ENCODE measurements at places on chromosomes 4 and X.
A peak's percentile ranks its signal among the peaks of the same experiment; 100 is the strongest.

- no peak for DNase-seq
Measured at GRCh38 chr4:71595576-71596108, 188.2 kb downstream of the GC start.

DNA sequence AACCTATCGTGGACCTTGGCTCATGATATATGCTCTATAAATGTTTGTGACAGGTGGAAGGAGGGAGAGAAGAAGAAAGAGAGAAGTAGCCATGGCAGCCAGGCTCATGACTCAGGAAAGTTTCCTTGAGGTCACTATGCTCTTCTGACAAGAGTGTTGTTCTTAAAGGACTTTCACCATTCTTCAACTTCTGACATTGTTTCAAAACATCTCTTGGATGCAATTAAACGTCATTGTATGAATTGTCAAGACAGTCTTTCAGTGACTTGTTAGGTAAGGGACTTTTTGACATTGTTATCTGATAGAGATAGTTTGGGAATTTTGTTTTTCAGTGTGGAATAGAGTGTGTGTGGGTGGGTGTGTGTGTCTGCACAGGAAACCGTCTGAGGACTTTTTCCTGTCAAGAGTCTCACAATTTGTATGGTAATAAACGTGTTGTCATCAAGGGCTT, 617.0 kb downstream of the MID1IP1 start:
- DNase-seq = no peak

DNA sequence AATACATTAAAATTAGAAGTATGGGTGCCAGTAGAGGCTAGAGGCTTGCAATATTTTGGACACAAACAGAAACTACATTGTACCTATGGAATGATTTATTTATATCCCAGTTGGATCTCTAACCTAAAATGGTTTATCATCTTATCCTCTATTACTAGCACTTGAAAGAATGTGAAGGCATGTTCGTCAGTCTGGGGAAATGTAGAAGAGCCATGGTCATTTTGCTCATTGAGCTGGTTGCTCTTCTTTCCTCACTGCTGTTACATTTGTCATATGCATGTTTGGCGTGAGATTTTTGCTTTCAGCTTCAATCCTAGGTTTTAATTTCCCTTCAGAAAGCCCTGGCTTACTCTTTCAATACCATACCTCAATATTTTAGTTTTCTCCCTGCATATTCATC, 82.4 kb upstream of the MYOZ2 start:
- no peak for DNase-seq

DNA sequence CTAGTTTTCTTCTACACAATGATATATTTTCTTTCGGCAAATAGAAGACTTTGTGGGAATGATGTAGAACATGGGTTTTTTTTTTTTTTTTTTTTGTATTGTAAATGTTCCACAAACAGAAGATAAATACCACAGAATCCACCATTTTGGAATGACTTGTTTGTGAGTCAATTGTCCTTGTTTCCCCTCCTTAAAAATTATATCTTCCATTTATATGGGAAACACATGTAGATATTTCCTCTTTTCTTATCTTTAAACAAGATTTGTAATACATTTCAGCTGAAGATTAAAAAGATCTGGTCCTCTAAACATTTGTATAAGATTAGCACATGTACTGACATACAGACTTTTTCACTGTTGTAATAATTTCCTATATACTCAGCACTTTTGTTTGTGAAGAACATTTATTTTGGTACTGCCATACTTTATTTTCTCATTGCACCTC, 304.6 kb downstream of the SPRY1 start:
- no peak for DNase-seq

GRCh38 chr4:85498068-85498733, 23.3 kb downstream of the ARHGAP24 start:
- peak; percentile 82 for DNase-seq

DNA sequence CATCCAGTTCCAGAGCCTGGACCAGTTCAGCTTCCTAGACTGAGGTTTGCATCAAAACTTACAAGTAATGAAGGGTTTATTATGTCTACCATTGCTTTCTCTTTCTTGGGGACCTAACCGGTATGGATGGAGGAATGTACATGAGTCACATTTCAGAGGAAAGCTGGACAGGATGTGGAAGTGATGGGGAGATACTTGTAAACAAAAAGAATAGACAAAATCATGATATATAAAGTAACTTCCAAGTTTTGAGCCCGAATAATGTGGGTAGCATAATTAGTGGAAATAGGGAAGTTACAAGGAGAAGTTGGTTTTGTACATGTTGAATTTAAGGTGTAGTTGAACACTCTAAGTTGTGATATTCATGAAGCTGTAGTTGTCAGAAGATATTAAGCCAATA, 15.0 kb downstream of the FNIP2 start:
- no peak for DNase-seq

DNA sequence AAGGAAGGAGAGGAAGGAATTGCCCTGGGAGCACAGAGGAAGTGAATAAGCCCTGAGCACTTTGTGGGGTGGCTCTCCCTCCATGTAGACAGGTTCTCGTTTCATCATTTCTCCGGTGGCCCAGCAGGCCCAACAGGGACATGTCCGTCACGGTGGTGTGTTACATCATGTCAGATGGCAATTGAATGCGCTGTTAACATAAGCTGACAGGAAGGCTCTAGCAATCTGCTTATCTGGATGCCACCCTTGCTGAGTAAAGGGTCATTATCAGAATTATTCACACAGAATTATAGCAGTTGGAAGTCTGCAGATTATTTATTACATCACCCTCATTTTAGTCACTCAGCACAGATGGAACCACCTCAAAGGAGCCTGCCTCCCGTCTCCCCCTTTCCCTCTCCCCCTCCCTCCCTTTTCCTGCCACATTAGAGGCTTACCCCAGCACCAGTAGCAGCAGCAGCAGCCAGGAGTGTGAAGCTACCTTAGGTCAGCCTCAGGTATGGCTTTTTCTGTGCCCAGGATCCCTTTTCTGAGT, 124.3 kb upstream of the TRIM2 start:
- no peak for DNase-seq

DNA sequence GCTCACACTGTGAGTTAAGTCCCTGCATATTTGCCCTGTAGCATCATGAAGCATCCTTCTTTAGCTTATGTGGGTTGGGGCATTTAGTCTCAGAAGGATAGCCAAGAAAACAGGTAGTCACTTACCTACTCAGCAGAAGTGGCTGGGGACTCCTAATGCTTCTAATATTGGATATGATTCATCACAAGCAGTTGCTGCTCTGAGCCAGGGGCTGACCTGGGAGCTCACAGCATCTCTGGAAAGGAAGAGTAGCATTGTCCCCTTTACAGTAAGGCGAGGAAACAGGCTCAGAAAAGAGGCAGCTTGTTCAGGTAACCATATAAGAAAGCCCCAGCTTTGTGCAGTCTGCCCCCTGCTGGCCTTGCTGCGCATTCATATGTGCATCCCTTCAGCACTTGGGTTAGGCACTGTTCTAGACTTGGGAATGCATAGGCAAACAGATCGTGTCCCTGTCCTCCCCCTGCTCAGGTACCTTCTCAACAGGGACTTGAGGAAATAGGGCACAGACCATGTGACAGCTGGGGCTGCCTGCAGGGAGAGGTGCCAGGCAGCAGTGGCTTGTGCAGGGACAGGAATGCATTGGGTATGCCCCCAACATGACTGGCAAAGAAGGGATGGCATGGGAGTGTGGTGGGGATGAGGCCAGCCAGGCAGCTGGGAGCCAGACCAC, 35.7 kb upstream of the TBC1D14 start:
- DNase-seq = peak; percentile 72

DNA sequence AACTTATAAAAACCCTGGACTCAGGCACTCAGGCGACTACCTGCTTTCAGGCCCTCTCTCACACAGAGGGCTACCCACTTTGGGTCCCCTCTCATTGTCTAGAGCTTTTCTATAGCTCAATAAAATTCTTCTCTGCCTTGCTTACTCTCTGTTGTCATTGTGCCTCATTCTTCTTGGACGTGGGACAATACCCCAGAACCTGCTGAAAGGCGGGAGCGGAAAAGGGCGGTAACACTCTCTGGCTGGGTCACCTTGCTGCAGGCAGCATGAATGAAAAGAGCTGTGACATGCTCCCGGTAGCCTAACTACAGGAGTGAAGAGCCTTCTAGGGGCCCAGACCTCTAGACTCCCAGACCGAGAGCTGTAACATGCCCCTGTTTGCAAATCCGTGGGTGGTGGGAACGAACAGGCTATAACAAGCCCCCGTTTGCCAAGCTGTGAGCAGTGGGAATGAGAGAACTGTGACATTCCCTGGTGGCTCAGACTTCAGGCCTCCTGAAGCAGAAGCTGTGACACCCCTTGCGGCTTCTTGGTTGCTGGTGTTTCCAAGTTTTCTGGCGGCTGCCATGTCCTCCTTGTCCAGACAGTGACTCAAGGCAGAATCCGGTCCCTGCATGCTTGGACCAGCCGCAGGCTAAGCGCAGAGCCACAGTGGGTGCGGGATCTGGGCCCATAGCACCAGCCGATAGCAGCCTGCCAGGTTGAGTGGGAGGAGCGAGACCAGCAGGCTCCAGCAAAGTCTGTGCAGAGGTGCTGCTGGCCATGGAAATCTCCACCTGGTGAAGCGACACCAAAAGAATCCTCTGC, 684.6 kb downstream of the ARAP2 start:
- DNase-seq = no peak

DNA sequence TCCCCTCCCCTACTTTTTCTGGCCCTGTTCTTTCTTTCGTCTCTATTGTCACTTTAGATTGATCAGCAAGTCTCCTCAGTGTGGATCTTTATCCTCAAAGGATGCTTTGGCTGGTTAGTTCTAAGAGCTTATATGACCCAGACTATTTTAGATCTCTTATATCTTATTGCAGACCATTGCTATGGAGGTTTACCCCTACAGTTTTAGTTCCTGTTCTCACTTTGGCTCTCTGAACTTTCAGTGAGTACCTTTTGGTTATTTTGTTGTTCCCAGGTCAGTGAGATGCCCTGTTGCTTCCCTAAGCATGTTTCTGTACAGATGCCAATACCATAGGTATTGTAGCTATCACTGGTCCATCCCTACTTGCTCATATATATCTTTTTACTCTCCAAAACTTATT, 24.0 kb upstream of the MED14 start:
- DNase-seq = no peak

DNA sequence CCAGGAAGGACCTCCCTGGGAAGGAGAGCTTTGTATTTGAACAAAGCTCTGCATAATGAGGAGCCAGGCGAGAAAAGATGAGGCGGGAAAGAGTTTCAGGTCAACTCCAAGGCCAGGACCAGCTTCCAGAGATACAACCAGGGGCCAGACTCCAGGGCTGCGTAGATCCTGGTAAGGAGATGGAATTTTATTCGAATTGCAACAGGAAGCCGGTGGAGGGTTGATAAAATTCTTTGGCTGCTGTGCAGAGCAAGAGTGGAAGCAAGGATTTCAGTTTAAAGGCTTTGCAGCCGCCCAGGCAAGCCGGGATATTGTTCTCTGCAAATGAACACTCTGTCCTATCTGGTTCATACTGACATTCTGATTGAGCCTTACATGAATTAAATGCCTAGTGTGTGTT, 40.2 kb upstream of the CBR4 start:
- DNase-seq = no peak

DNA sequence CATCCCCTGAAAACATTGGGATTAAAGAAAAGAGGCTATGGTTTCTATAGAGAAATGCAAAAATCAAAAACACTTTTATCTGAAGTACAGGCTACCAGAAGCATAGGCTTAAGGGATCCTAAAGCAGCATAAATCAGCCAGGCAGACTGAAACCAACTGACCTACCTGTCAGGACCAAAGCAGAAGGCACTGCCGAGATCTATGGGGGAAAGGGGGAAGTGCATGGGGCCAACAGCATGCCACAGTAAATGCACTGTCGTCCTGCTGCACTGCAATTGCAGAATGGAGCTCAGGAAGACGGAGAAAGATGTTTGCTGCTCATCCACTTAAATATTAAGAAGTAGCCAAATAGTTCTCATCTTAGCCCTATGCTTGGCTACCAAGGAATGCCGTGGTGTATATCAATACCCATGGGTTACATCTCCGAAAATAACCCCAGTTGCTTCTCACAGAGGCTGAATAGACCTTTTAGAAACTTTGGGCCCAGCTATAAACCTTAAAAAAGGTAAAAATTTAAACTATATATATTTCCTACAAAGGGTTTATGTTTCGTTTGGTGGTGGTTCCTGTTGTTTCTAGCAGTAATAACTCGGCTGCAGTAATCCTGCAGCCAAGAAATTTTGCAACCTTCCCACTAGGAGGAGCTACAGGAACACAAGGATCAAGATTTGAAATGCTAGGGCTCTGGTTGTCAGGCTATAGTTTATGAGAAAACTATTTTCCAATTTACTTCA, 312.2 kb upstream of the DIAPH2 start:
- DNase-seq = peak; percentile 1

GRCh38 chr4:159455675-159456237, 352.9 kb downstream of the RAPGEF2 start:
- DNase-seq = peak; percentile 2

DNA sequence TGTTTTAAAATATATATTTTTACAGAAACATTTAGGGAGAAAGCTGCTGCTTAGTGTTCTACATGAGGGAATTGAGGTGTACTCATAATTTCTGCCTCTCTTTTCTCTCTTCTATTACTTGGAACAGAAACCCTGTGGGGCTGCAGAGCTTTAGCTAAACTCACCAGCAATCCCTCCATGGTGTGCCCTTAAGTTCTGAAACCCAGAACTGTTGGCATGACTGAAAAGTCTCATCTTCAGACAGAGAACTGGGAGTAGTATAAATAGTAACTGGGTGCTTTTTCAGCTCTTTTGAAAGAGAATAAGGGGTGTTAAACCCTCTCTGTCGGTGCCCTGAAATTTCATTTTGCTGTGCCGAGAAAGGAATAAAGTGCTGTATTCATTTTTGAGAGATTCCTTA, 294.9 kb upstream of the BOD1L1 start:
- DNase-seq = no peak

- DNase-seq = no peak
Measured at GRCh38 chrX:56744996-56745395, 16.0 kb downstream of the NBDY start.

DNA sequence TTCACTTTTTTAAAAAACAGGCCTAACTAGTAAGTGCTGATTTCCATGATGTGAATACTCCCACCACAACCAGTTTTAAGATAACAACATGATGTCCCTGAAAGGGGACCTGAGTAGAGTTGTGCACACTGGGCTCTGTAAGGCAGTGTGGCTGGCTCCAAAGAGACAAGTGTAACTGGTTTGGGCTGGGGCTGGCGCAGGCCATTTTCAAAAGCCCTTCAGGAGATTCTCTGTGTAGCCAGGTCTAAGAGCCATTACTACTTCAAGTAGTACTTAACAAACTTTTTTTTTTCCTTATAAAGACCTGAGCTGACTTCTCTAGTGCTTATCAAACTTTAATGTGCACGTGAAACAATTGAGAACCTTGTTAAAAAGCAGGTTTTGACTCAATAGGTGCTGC, 4.3 kb downstream of the QRFPR start:
- DNase-seq = no peak

DNA sequence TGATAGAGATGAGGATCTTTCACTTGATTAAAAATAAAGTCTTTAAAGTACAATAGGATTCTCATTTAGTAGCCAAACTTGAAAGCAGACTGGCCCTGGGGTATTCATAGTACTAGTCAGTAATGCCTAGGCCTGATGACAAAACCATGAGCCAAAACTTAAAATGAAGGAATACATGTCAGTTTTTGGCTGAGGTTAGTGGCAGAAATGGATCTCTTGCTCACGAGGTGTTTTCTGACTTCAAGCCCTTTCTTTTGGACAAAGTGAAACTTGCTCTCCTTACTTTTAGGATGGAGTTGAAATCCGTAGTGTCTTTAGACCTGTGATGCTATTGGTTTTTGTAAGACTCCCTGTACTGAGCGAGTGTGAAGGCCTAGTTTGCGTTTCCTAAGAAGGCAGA, 157.7 kb downstream of the CCNG2 start:
- DNase-seq = no peak

Data from B cell (primary cell).